Esophagus squamous epithelium (tissue), 5 donors: ENCODE measurements at places on chromosomes 1 and 21.

- peak overlapping the region; percentile 88 for H3K27ac ChIP-seq
- peak overlapping the region; percentile 66 for H3K4me3 ChIP-seq
- DNase-seq, result no peak
- no peaks in the 10 kb centered on the region for H3K27me3 ChIP-seq
- H3K36me3 ChIP-seq, result no peaks in the 10 kb centered on the region
Measured at GRCh38 chr1:151165281-151165737, 393 bp downstream of the LYSMD1 start.

DNA sequence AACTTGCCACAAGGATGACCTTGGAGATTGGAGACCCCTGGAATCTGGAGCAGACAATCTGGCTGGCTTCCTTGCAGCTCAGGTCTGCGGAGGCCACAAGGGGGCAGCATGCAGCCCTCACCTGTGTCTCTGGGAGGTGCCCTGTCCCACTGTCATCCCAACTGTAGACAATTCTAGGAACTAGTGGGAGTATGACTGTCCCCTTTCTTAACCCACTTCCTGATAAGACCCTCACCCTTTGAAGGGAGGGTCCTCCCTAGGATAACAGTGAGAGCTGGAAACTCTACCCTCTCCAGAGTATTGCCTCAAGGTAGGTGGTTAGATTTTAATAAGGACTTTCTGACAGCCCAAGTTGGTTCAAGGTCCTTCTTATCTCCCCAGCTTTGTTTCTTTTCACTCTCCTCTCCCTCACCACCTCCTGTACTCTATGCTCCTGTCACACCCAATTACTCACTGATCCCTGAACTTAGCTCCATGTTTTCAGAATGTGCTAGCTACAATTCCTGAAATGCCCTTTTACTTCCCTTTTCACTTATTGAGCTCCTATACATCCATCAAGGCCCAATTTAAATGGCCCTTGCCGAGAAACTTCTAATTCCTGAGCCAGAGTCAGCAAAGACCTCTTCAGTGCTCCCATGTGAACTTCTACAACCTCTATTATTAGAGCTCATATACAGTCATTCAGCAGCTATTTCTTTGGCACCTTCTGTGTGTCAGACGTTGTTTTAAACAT, 9.2 kb upstream of the KCNQ4 start:
- DNase-seq, result no peak
- no peak overlapping the region for H3K4me3 ChIP-seq
- H3K4me1 ChIP-seq, result no peaks in the 10 kb centered on the region
- H3K27ac ChIP-seq, result no peak overlapping the region
- peaks cover 28% of the 10 kb centered on the region for H3K36me3 ChIP-seq
- H3K27me3 ChIP-seq, result no peaks in the 10 kb centered on the region

GRCh38 chr1:183757061-183757460, 47.9 kb upstream of the RGL1 start:
- no peak overlapping the region for H3K27ac ChIP-seq
- no peak overlapping the region for H3K4me3 ChIP-seq
- no peak for DNase-seq
- H3K27me3 ChIP-seq, result no peaks in the 10 kb centered on the region
- H3K36me3 ChIP-seq, result no peaks in the 10 kb centered on the region
- H3K4me1 ChIP-seq, result no peaks in the 10 kb centered on the region

GRCh38 chr1:92502247-92502646, 15.5 kb upstream of the GFI1 start:
- no peak overlapping the region for H3K27ac ChIP-seq
- H3K4me1 ChIP-seq, result no peaks in the 10 kb centered on the region
- H3K4me3 ChIP-seq, result no peak overlapping the region
- DNase-seq, result no peak
- no peaks in the 10 kb centered on the region for H3K27me3 ChIP-seq

DNA sequence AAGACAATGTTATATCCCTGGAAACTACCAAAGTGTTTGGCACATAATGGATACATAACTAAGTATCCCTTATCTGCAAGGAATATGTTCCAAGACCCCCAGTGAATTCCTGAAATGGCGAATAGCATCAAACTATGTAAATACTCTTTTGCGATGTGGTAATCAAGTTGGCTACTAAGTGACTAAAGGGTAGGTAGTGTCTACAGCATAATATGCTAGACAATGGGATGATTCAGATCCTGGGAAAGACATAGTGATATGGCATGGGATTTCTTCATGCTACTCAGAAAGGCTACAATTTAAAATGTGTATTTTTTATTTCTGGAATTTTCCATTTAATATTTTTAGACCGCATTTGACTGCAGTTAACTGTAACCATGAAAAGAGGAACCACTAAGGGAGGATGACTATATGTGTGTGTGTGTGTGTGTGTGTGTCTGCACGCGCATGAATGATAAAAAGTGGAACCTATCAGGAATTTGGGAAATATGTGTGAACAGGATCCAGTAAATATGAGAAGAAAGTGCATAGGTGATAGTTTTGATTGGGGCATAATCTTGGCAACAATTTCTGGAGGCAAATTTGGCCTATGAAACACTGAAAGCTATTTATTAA, 1899.9 kb downstream of the NCAM2 start:
- no peak for DNase-seq
- no peaks in the 10 kb centered on the region for H3K4me1 ChIP-seq
- H3K27me3 ChIP-seq, result no peaks in the 10 kb centered on the region
- no peak overlapping the region for H3K4me3 ChIP-seq
- no peaks in the 10 kb centered on the region for H3K36me3 ChIP-seq

DNA sequence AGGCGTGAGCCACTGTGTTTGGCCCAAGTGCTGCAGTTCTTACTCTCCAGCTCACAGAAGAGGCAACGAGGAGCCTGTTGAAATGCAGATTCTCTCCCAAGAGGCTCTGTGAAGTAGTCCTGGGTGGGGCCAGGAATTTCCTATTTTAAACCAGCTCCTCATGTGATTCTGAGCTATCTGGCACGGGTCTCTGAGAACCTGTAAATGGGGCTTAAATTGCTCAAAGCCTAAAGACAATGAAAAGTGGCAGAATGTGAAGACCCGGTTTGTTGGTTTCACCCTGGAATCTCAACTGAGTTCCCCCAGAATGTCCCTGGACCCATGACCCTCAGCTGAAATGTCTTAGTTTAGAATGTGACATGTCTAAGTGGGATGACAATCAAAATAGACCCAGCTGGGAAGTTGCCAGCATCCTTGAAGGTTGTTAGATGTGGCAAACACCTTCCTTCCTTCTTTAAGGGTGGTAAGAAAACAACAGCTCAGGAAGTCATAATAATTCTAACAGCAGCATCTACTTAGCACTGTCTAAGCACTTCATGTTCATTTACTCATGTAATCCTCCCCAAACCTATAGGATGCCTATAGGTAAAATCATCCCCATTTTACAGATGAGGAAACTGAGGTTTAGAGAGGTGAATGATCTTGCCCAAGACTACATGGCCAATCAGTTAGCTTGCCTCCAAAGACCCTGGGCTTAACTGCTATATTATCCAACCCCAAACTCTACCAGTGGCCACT, 20.9 kb upstream of the ATP5PO start:
- no peak overlapping the region for H3K4me3 ChIP-seq
- no peak for DNase-seq
- peaks cover 22% of the 10 kb centered on the region for H3K4me1 ChIP-seq
- H3K36me3 ChIP-seq, result no peaks in the 10 kb centered on the region
- H3K27me3 ChIP-seq, result no peaks in the 10 kb centered on the region

DNA sequence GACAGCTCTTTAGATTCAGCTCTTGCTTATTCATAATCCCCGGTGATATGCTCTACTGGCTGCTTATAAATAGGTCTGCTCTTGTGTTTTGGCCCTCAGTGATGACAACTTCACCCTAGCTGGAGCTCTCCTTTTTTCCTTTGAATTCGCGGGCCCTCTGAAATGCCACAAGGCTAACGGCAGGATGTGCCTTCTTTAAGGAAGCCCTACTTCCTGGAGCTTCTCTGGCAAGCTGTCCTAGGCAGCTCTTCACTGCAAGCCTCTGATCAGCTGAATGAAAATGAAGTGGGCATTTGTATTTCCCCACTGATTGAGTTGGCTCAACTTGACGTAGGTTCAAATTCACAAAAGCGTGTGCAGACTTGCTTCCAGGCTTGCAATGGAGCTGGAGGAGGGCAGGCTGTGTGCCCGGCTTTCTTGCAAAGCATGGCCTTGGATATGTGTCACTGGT, 22.2 kb downstream of the SGIP1 start:
- H3K4me3 ChIP-seq, result no peak overlapping the region
- DNase-seq, result no peak
- no peaks in the 10 kb centered on the region for H3K36me3 ChIP-seq
- H3K4me1 ChIP-seq, result no peaks in the 10 kb centered on the region
- no peaks in the 10 kb centered on the region for H3K27me3 ChIP-seq

GRCh38 chr1:228939881-228940392, 204.7 kb downstream of the RHOU start:
- H3K4me3 ChIP-seq, result no peak overlapping the region
- peaks cover 16% of the 10 kb centered on the region for H3K4me1 ChIP-seq
- no peaks in the 10 kb centered on the region for H3K36me3 ChIP-seq
- DNase-seq, result no peak
- no peaks in the 10 kb centered on the region for H3K27me3 ChIP-seq

DNA sequence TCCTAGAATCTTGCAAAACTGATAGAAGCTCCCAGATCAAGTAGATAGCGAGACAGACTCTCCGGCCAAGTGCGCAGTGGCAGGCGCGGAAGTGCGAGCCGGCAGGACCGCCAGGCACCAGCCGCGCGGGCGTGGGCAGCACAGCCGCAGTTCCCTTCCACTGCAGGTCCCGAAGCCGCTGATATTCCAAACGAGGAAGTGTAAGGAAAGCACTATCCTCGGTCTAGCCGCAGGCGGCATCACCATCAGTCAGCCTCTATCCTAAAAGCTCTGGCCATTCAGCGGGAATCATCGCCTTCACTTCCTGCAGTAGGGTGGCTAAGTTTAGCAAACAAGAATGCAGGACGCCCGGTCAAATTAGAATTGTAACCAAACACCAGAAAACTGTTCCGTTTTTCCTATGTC, 710 bp downstream of the GLRX2 start:
- no peaks in the 10 kb centered on the region for H3K27me3 ChIP-seq
- H3K36me3 ChIP-seq, result no peaks in the 10 kb centered on the region
- peak overlapping the region; percentile 75 for H3K4me3 ChIP-seq
- peaks cover 7% of the 10 kb centered on the region for H3K4me1 ChIP-seq
